ENCODE measurements at places on chromosomes 12 and 14.

DNA sequence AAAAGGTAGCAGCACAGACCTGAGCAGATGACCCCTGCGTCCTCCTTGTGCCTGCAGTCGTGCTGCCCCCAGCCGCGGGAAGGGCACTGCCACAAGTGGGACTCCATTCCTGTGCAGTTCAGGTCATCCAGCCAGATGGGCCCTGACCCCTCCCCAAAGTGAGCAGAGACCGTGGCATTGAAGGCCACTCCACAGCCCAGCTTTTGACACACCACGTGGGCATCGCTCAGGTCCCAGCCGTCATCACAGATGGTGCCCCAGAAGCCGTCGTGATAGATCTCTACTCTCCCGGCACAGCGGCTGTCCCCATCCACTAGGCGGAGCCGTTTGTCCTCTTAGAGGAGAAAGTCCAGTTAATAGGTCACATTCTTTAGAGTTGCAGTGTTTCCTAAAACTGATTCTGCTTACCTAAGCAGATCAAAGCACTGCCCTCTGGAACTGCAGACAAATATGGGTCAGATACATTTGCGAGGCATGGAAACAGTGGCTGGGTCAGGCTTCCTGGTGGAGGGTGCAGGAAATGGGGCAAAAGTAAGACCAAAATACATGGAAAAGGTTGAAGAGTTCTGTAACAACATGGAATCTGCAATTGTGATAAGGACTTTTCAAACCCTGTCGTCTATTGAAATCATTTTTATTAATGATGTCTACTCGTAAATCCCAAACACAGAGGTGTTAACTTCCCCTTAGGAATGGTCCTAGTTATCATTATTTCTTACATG is 69.4 kb downstream of the CD163L1 start:
- peak; percentile 52 for DNase-seq

DNA sequence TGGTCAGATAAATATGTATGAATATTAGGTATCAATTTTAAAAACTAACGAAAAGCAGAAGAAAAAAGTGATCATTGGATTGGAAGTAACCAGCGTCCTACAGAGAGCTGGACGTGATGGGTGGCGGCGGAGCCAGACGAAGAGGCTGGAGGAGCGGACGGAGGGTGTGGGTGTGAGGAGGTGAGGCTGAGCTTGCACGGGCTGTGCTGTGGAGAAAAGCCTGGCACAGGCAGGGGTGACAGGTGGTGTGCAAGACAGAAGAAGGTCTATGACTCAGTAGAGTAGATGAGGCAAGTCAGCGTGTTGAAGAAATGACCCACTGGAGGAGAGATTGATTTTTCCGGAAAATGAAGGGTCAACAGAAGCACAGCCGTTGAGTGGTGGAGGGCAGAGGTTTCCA is 56.4 kb downstream of the FZD10 start:
- DNase-seq = no peak

- no peak for DNase-seq
Measured at GRCh38 chr12:113158439-113159203, 9.1 kb downstream of the CFAP73 start.

DNA sequence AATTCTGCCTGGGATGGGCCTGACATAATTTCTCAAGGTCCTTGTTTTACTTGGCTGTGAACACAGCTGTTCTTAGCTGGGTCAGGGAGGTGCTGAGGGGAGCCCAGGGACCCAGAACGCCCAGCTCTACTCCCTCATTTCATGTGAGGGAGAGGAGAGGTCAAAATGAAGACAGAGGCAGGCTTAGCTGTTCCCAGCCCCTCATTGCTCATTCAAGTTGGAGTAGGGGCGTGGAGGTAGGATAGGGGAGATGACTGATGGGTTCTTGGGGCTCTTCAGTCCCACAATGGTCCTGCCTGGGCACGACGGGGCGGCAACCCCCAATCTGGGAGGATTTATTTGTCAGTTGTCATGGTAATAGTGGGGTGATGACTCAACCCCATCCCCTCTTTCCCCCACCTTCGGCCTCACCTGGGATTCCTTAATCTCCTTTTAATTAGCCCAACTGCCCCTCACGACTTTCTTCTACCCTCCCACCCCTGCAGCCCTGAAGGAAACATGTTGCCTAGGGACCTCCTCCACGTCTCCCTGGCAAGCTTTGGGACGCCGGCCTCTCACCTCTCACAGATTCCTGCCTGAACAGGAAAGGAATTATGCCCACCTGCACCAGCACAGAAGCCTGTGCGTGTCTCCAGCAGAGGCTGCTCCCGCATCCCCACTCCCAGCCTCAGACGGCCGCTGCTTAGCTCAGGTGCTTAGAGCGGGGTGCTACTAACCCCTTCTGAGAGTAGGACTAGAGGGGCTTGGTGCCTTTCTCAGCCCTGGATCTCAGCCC is 10.2 kb downstream of the SPRYD3 start:
- DNase-seq = no peak

DNA sequence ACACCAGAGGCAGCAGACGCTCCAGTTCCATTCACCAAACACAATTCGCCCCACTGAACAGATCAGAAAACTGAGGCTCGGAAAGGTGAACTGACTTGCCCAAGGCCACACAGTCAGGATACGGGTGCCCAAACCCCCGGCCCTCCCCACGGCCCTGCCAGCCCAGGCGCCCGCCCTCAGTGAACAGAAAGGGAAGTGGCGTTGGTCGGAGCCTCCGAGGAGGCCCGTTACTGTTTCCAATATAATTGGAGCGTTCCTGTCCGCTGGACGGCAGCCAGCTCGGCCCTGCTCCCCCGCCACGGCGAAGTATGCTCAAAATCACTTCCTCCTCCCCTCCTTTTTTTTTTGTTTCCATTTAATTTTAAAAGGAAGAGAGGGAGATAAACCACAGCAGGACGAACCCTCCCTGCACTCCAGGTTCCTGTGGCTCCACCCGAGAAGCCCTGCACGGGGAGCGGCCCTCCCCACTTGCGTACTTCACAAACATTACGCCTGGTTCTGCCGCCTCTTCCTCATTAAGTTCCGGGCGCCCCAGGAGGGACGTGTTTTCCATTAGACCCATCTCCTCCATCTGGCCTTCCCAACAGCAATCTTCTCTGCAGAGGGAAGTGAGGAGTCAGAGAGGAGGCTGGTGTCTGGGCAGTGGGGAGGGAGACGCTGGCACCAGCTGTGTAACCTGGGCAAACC is 61.1 kb downstream of the NCOR2 start:
- no peak for DNase-seq

GRCh38 chr12:70059373-70059772 is 183.9 kb upstream of the CNOT2 start:
- DNase-seq = no peak

GRCh38 chr14:92373336-92373735 is 50.4 kb downstream of the SLC24A4 start:
- DNase-seq = no peak

GRCh38 chr12:12488296-12488695 is 74.4 kb downstream of the DUSP16 start:
- DNase-seq = no peak

DNA sequence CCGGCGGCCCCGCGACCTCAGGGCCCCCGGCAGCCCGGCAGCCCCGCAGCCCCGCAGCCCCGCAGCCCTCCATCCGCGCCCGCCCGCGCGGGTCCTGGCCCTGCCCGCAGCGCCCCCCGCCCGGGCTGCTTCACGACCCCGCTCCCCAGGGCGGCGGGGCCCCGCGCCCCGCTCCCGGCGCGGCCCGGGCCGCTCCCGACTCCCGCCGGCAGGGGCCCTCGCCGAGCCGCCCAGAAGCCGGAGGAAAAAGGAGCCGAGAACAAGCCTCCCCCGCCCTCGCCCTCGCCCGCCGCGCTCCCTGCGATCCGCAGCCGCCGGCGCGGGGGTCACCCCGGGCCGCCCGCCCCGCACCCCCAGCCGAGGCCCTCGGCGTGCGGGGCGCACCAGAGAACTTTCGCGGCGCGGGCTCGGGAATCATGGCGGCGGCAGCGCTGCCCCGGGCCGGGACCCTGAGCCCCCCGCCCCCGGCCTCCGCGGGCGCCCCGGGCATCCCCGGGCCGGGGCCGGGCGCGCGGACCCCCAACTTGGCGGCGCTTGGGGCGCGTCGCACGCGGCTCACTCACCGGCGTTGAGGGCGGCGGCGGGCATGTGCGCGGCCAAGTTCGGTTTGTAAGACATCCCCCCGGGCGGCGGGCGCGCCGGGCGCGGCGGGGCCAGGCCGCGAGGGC is 521 bp downstream of the CDK2AP1 start:
- DNase-seq = no peak

- no peak for DNase-seq
Measured at GRCh38 chr14:95291859-95292542, 27.7 kb downstream of the CLMN start.

DNA sequence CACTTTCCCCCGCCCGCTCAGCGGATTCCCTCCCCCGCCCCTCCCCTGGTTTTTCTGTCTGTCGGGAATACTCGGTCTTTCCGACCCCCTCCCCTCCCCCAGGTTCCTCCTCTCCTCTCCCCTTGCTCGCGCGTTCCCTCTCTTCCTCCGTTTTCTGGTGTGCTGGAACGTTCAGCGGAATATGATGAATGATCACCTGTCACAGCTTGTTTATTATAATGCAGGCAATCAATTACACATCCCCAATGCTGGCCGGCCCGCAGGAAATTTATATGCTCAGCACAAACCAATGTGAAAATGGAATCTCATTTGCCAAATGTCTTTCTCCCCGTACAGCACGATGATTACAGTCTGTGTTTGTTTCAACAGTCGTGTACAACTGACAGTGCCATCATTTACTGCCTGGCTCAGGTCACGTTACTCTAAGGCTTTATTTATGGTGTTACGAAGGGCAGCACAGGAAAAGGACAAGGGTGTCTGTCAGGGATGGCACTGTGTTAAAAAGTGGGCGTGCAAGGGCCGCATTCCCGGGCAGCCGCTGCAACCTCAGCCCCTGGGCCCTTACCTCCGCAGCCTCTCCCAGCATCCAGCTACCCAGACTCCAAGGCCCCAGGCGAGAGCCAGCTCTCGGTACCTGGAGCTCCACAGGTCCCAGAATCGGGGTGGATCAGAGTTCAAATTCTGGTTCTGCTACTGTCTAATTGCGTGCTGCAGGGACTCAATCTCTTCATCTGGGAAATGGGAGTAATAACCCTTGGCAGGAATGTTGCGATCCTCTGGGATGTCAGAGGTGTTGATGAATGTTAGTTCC is 24.7 kb upstream of the MAP1LC3B2 start:
- no peak for DNase-seq

GRCh38 chr14:80202888-80203562 is 8.3 kb downstream of the DIO2 start:
- DNase-seq = no peak

GRCh38 chr14:20841096-20841495 is 38.5 kb upstream of the RNASE1 start:
- no peak for DNase-seq

DNA sequence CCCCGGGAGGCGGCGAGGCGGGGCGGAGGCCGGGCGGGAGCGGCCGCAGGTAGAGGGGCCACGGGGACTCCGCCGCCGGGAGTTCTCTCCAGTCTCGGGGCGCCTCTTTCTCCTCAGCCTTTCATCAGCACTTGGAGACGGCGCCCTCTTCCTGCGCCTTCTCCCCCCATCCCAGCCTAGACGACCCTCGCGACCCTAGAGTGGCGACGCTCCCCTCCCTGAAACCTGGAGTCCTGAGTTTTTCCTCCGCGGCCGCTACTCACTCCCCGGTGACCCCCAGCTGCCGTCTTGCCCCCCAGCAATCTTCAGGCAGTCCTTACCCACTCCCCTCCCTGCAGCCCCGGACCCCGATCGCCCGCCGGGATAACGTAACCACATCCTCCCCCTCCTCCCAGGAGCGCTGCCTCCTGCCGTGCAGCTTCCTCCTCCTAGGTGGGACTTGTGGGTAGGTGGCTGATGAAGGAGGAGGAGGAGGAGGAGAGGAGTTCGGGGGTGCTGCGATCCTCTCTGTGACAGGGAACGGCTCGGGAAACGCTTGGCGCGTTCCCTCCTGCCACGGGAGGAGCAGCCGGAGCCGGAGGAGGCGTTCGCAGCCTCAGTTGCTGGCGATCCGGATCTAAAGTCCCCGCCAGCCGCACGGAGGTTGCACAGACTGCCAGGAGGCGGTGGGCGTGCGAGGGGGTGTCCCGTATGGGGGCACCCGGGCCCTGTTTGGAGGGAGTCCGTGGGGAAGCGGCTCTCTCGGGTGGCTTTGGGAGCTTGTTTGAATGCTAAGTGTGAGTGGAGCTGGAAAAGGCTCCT is 891 bp downstream of the PLEKHA5 start:
- no peak for DNase-seq

DNA sequence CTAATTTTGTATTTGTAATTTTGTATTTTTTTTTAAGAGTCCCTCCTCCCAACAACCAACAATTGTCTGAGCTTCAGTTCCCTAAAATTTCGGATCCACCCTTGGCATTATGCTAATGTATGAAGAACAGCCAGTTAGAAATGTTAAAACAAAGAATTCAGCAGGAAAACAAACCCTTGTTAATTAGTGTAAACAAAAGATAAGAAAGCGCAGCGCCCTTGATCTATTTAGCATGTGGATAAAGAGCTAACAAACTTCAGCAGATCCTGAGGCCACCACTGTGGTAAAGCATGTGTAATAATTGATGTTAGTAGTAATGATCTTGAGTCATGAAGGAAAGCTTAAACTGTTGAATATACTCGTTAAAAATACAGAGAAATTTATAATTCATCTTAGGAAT is 199.8 kb downstream of the TMX1 start:
- DNase-seq = no peak

DNA sequence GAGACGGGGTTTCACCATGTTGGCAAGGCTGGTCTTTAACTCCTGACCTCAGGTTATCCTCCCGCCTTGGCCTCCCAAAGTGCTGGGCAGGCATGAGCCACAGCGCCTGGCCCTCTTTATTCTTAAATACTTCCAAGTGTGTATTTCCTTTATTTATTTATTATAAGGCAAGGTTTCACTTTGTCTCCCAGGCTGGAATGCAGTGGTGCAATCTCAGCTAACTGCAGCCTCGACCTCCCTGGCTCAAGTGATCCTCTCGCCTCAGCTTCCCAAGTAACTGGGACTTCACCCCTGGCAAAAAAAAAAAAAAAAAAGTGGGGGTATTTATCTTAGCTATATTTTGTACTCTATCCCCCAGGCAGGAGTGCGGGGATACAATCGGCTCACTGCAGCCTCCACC is 6.8 kb downstream of the FAM216A start:
- DNase-seq = no peak

DNA sequence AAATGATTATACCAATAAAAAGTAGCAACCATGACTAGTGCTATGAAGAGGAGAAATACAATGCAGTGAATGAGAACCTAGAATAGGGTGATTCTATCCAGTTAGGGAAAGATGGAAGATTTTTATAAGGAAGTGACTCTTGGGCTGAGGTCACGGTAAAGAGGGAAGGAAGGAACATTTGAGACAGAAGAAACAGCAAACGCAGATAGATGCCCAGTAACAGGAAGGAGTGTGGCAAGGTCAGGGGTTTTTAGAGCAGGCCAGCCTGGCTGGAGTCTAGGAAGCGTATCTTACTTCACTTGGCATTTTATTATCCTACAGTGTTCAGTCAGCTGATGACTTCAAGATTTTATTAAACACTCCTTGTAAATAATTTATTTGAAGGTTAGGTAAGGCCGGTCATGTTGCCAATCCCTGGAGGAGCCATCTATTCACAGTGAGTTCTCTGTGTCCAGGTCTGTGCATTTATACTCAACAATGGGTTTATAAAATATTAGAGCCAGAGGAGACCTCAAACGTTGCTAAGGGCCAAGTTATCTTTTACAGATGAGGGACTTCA is 170.6 kb downstream of the PRKCH start:
- no peak for DNase-seq

GRCh38 chr12:104130760-104131159 is 7.2 kb downstream of the NFYB start:
- no peak for DNase-seq

- no peak for DNase-seq
Measured at GRCh38 chr14:61615743-61616523, 79.4 kb upstream of the HIF1A start.

- no peak for DNase-seq
Measured at GRCh38 chr12:87304406-87304805, 724.8 kb downstream of the C12orf50 start.

GRCh38 chr12:79895071-79895470 is 39.8 kb downstream of the PPP1R12A start:
- DNase-seq = no peak
